Thoracic aorta (tissue), 2 donors: ENCODE measurements at places on chromosomes 16 and 17. TPM values are rescaled to one million over a fixed set of nuclear protein-coding genes. Genes with fewer than 3 reads are reported as not detected.

DNA sequence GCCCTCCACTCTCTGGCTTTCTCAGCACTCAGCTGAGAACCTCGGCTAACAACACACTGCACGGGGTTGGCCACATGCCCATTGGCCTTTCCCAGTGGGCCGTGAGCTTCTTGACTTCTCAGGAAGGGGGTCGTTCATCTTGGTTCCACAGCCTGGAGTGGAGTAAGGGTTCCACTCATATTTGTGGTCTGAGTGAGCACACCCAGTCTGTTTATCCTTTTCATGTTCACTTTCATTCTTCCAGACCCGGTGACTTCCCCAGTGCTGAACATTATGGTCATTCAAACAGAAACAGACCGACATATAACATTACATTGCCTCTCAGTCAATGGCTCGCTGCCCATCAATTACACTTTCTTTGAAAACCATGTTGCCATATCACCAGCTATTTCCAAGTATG is 8.2 kb downstream of the MILR1 start:
- H3K4me1 ChIP-seq = peaks cover 4% of the 10 kb centered on the region
- H3K27me3 ChIP-seq = no peaks in the 10 kb centered on the region
- H3K27ac ChIP-seq = no peak overlapping the region
- no peak overlapping the region for H3K4me3 ChIP-seq

DNA sequence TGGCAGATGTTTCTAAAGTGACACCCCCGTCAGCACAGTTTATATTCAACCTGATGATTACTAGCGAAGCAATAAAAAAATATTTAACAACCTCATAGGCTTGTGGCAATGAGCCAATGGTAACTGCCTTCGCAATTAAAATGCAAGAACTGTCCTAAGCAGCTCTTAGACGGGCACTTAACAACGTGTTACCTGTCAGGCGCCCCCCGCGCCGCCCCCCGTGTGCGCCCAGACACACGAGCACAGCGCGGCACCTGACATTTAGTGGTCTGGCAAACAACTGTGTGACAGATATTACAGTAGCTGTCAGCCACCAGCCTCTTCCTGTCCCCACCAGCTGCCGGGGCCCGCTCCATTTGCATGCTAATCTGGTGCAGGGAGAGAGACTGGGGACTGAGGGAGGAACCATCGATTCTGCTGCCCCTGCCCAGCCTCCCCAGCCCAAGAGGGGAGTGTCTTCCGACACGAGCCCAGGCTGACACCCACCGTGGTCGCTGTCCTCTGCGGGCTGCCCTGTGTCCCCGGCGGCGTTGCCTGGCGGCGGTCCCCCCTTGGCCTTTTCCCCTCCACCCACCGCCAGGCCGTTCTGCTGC is 12.7 kb downstream of the NDUFAF8 start:
- no peaks in the 10 kb centered on the region for H3K4me1 ChIP-seq
- H3K27me3 ChIP-seq = no peaks in the 10 kb centered on the region
- H3K36me3 ChIP-seq = peaks cover 20% of the 10 kb centered on the region
- H3K4me3 ChIP-seq = no peak overlapping the region

- H3K36me3 ChIP-seq = no peaks in the 10 kb centered on the region
- no peak overlapping the region for H3K27ac ChIP-seq
- H3K4me3 ChIP-seq = no peak overlapping the region
- no peaks in the 10 kb centered on the region for H3K27me3 ChIP-seq
- DNase-seq = no peak
Measured at GRCh38 chr17:33697557-33697956, 404.5 kb upstream of the ASIC2 start.

DNA sequence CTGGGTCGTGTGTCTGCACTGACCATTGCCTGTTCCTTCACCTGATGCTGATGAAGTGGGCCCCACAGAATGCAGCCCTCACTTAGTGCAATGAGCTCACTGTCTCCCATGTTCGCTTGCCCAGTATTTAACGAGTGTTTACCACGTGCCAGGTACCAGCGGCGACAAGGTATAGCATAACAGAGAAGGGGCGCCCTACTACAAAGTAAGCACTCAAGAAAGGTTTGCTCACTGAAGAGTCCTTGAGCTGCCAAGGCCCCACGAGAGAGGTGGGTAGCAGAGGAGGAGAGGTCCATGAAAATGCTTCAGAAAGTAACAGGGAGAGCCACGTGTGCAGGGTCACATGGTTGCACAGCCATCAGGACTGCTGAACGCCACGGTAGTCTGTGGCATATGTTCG is 230.0 kb downstream of the NTN1 start:
- no peak overlapping the region for H3K27ac ChIP-seq
- H3K27me3 ChIP-seq = no peaks in the 10 kb centered on the region
- H3K4me1 ChIP-seq = no peaks in the 10 kb centered on the region
- H3K4me3 ChIP-seq = no peak overlapping the region

DNA sequence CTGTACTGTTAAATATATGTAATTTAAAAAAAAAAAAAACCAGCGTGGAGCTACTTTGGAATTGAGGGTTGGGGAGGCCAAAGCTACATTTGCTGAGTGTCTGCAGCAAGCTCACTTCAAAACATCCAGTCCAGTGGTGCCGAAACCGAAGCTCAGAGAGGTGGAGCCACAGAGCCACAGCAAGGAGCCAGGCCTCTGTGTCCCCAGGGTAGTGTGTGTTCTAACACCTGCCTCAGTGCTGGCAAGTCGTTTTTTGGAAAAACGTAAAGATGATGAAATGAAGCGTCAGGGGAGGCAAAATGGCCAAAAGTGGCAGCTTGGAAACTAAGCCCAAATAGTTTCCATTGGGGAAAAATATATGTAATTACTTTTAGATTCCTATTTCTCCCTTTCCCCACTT is 36.1 kb upstream of the MRC2 start:
- H3K36me3 ChIP-seq = peaks cover 23% of the 10 kb centered on the region
- no peak for DNase-seq

GRCh38 chr17:29847527-29848400 is 82.3 kb downstream of the SSH2 start:
- no peak overlapping the region for H3K4me3 ChIP-seq
- H3K27ac ChIP-seq = no peak overlapping the region
- no peaks in the 10 kb centered on the region for H3K4me1 ChIP-seq
- DNase-seq = no peak
- peaks cover 2% of the 10 kb centered on the region for H3K36me3 ChIP-seq

DNA sequence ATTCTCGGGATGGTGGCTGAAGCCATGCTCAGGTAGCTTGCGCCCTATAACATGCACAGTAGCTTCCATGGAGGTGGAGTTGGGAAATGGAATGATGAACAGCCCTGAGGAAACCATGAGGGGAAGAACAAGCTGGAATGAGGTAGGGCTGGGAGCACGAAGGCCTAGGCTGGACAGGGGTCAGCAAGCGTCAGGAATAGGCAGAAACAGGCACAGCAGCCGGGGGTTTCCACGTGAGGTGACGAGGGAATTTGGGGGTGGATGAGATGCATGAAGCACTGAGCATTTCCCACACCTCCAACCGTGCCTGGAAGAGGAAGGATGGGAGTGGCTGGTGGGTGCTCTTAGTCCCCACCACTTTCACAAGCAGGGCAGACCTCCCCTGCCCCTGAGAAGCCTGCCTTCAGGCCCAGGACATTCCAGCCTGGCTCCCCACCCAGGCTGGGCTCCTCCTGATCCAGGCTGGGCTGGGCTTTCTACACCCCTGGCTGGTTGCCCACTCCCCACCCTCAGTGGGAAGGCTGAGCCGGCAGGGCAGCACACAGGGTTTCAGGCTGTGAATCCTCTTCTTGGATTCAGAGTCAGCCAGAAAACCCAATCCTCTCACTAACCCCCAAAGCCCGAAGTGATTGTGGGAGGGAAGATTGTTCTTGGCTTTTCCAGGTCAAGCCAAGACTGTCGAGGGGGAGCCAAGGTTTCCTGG is 21.9 kb downstream of the PLEKHG4 start:
- H3K27me3 ChIP-seq = no peaks in the 10 kb centered on the region
- H3K4me3 ChIP-seq = no peak overlapping the region
- no peak for DNase-seq
- no peaks in the 10 kb centered on the region for H3K36me3 ChIP-seq
- H3K4me1 ChIP-seq = peaks cover 3% of the 10 kb centered on the region
- peak overlapping the region; percentile 34 for H3K27ac ChIP-seq

DNA sequence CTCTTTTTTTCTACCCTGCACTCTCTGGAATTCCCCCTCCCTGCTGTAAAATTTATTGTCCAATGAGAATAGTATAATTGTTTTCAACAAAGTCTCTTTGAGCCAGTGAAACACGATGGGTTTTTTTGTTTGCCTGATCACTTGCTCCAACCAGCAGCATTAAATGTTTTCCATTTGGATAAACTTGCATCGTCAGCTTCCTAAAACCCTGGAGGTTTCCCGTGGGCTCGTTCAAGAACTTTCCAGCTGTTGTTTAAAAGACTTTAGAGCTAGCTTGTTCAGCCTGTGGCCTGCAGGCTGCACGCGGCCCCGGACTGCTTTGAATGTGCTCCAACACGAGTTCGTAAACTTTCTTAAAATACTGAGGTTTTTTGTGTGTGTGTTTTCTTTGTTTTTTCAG is 14.9 kb downstream of the NAGPA start:
- H3K4me3 ChIP-seq = no peak overlapping the region
- no peaks in the 10 kb centered on the region for H3K4me1 ChIP-seq
- DNase-seq = no peak
- H3K27me3 ChIP-seq = no peaks in the 10 kb centered on the region
- H3K27ac ChIP-seq = no peak overlapping the region
- no peaks in the 10 kb centered on the region for H3K36me3 ChIP-seq

DNA sequence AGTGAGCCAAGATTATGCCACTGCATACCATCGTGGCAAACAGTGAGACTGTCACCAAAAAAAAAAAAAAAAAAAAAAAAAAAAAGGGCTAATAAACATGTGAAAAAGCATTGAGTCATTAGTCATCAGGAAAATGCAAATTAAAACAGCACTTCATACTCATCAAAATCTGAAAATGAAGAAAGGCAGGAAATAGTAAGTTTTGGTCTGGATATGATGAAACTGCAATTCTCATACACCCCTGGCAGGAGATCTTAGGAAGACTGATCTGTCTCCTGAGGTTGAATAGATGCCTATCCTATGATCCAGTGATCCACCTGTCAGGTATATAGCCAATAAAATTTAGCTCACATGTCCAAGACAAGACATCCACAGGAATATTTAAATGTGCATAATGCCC is 212.7 kb downstream of the CPPED1 start:
- H3K4me3 ChIP-seq = no peak overlapping the region
- no peaks in the 10 kb centered on the region for H3K27me3 ChIP-seq
- H3K27ac ChIP-seq = no peak overlapping the region

DNA sequence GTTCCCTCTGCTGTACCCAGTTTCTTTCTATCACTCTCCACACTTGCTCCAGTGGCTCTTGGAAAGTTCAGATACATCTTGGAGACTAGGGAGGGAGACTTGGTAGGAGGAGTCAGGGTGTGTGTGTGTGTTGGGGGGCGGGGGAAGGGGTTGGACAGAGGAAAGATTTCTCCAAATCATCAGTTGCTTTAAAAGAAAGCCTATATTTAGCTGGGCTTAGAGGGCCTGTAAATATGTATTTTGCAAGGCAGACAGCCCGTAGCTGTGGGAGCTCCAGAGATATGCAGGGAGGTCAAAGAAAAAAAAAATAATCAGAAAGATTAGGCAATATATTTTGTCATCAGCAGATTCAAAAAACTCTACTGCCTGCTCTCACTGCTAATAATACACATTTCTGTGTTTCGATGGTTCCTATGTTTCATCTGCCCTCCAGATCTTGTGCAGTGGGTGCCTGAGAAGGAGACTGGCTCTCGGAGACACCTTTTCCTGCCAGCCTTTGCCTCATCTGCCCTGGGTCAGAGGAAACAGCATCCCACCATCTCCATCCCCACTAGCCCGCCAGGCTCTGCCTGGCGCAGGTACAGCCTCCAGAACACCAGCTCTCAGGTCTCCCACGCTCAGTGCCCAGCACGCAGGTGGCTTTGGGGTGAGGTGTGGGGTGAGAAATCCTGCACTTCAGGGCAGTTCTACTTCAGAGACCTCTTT is 4.8 kb upstream of the PPP1R9B start:
- peak; percentile 63 for DNase-seq
- H3K27ac ChIP-seq = peak overlapping the region; percentile 90
- H3K27me3 ChIP-seq = no peaks in the 10 kb centered on the region

DNA sequence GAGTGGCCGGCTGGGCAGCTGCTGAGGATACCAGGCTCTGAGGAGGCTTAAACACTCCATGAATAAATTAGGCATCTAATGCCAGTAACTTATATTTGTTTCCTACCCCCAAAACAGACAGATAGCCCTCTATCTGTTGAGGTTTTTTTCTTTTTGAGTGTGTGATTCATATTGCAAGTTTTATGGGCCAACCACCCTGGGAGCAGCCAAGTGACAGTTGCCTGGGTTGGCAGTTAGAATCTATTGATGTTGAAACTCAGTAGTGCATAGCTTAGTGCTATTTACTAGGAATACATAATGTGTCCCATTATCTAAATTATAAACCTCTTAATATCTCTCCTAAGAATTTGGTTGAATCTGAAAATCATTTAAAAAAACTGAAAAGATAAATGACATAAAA is 397.4 kb downstream of the CA10 start:
- no peak for DNase-seq
- H3K27ac ChIP-seq = no peak overlapping the region
- no peak overlapping the region for H3K4me3 ChIP-seq

- H3K27me3 ChIP-seq = no peaks in the 10 kb centered on the region
- H3K4me3 ChIP-seq = no peak overlapping the region
- H3K4me1 ChIP-seq = peaks cover 11% of the 10 kb centered on the region
Measured at GRCh38 chr16:66617010-66617434, 12.5 kb downstream of the CMTM3 start.

DNA sequence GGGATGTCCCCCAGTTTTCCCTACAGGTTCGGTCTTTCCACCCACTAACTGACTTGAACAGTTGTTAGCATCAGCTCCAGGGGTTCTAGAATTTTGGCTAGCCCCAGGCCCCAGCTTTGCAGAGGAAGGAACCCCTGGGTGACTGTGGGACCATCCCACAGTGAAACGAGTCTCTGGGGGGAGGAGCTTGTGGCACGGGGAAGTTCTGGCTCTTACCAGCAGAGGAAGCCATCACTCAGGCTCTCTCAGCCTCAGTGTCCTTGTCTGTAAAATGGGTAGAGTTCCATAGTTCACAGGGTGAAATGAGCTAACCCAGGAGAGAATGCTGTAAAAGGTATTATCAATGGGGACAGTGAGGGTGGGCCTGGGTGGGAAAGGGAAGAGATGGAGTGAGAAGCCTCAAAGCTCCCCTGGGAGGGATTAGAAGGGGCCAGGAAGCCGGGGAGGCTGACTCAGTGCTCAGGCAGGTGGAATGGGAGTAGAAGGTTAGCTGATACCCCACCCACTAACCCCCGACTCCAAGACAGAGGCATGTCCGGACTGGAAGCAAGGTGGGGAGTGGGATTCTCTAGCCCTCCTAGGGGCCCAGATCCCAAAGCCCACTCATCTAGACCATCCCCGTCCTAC is 30.9 kb upstream of the CDC42EP4 start:
- H3K4me3 ChIP-seq = peak overlapping the region; percentile 59
- DNase-seq = no peak
- peak overlapping the region; percentile 58 for H3K27ac ChIP-seq
- peaks cover 57% of the 10 kb centered on the region for H3K4me1 ChIP-seq
- no peaks in the 10 kb centered on the region for H3K27me3 ChIP-seq

STAT5A gene
- 65.5 TPM for total RNA-seq

TERB1 gene
- not detected for total RNA-seq

C16orf86 gene
- total RNA-seq = 6.6 TPM

SPATA22 gene
- total RNA-seq = not detected

CCR7 gene
- not detected for total RNA-seq

RNF167 gene
- total RNA-seq = 32.4 TPM
